Activated CD8-positive, alpha-beta memory T cell treated with anti-CD3 and anti-CD28 coated beads, Interleukin-2, amount 50 U/mL, for 4 hours (primary cell): ENCODE measurements at places on chromosomes 11 and 22.

DNA sequence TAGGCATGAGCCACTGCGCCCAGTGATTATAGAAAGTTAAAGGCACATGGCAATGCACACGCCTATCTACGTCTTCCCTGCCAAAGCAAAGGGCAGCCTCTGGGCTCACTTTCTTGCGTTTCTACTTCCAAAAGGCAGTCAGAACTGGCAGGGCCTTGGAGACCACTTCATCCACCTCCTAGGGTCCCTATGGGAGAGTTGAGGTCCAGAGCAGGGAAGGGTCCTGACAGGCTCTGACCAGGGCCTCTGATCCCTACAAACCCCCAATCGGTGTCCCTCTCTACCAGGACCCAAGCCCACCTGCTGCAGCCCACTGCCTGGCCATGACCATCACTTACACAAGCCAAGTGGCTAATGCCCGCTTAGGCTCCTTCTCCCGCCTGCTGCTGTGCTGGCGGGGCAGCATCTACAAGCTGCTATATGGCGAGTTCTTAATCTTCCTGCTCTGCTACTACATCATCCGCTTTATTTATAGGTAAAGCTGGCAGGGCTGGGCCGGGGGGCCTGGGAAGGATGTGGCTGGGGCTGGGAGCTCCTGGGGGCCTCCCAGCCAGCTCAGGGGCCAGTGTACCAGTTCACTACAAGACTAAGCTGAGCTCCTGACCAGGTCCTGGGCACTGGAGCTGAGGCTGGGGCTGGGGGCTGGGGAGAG lies 1.5 kb downstream of the BEST1 start:
- no peak for DNase-seq

DNA sequence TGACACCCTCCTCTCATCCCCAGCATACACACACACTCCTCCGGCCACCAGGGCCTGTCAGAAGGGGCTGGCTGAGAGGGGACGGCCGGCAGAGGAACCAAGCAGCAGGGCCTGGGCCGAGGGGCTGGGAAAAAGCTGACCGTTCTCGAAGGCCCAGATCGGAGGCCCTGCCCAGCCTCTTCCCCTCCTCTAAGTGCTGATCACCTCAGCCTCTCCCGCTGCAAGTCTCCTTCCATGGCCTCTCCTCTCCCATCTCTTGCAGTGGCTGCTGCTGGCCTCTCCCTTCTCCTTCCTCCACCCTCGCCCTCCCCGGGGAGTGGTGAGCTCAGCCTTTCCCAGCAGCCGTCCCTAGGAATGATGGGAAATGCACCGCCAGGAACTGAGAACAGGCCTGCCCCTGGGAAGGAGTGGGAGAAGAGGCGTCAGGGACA lies 39.6 kb downstream of the ARRB1 start:
- no peak for DNase-seq

DNA sequence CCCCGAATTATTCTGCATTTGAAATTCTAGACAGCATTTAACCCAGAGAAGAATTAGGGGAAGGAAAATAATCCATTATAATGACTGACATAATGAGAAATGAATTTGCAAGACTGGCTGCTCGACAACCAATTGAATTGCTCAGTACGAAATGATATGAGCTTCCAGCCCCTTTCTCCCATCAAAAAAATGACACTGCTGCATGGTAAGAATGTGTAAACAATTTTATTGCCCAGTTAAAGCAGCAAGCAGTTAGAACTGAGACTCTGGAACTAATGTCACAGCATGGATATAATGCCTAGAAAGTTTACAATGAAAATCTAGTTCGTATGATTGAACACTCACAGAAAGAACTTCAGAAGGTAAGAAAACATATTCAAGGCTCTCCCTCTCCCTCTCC lies 24.7 kb upstream of the PCF11 start:
- no peak for DNase-seq

- DNase-seq, result no peak
These were observed 24.4 kb downstream of the GRAP2 start for GRCh38 chr22:39925273-39925672.

DNA sequence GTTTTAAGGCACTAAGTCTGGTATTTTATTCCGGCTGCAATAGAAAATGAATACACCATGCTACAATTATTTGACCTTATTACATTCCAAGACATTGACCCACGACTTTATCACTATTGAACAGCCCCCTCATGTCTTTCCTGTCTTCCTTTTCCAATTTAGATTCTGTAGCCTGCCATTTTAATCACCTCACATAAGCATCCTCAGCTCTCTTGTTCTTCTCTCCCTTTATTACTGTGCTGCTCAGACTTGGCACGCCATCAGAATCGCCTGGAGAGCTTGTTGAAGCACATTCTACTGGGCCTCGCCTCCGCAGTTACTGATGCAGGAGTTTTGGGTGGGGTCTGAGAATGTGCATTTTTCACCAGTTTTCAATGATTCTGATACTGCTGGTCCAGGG lies 38.7 kb upstream of the SWAP70 start:
- no peak for DNase-seq

GRCh38 chr11:12958986-12959385 lies 50.1 kb upstream of the RASSF10 start:
- DNase-seq, result no peak

- DNase-seq, result no peak
These were observed 12.3 kb downstream of the KCNJ1 start for GRCh38 chr11:128854841-128855240.

DNA sequence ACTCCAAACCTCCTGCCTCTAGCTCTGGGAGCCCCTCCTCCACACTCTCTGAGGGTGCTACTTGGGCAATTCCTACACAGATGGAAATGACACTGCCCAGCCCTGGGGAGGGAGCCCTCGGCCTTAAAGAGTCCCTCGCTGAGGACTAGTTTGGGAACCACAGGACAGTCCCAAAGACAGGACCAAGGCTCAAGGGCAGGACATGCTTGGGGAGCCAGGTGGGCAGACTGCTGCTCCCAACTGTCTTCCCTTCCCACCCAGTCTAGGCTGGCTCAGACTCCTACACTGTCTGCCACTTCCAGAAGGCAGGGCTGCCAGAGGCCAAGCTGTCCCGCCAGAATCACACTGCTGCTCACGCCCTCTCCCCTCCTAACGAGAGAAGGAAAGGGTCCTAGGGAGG lies 9.8 kb downstream of the ARRB1 start:
- DNase-seq, result no peak

DNA sequence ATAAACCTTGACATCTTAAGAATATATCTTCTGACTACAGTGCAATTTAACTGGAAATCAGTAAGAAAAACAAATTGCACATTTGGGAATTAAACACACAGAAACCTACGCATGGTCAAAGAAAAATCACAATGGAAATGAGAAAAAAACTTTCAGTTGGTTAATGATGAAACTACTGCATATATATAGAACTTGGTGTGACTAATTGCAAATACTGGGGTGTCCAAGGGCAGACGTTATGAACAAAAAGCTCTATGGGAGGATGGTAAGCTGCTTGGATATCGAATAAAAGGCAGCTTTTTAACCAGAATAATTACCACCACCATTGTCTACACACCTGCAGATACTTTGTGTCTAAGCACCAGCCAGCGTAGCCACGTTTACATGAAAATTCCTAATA lies 791 bp downstream of the GDPD4 start:
- no peak for DNase-seq

GRCh38 chr11:68106165-68106940 lies 14.8 kb downstream of the CHKA start:
- DNase-seq, result no peak

- DNase-seq, result no peak
These were observed 236.5 kb downstream of the DDX10 start for GRCh38 chr11:108901359-108901758.

DNA sequence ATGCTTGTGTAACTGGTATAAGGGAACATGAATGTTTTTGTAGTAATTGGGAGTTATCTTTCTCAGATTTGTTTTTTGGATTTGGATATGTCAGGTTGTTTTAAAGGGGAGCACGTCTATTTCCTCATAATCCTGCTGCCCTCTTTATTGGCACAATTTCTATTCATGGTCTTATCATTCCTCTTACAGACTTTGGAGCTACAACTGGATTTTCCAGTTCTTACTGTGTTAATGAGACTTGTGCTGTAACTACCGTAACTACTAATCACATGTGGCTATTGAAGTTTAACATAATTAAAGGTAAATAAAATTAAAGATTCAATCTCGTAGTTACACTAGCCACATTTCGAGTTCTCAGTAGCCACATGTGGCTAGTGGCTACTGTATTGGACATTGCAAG lies 1.9 kb downstream of the FDX1 start:
- no peak for DNase-seq

DNA sequence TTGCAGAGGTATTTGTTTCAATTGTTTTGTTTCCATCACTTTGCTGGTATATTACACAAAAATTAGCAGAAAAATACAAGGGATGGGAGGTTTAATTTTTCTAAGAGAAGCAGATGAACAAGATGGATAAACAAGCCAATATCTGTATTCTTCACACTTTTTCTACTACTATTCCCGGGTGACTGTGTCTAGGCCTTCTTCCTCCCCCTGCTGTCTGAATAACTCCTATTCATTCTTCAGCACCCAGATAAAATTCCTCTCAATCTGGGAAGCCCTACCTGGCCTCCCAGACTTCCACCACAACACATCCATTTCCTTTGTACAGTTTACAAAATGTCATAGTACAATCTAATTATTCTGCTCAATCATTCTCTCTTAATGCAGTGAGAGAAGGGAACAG lies 666.6 kb upstream of the TENM4 start:
- no peak for DNase-seq

- DNase-seq, result no peak
These were observed 14.6 kb downstream of the PHLDA2 start for GRCh38 chr11:2914455-2915195.

- DNase-seq, result no peak
These were observed 378.8 kb downstream of the DCDC1 start for GRCh38 chr11:30990625-30991296.

DNA sequence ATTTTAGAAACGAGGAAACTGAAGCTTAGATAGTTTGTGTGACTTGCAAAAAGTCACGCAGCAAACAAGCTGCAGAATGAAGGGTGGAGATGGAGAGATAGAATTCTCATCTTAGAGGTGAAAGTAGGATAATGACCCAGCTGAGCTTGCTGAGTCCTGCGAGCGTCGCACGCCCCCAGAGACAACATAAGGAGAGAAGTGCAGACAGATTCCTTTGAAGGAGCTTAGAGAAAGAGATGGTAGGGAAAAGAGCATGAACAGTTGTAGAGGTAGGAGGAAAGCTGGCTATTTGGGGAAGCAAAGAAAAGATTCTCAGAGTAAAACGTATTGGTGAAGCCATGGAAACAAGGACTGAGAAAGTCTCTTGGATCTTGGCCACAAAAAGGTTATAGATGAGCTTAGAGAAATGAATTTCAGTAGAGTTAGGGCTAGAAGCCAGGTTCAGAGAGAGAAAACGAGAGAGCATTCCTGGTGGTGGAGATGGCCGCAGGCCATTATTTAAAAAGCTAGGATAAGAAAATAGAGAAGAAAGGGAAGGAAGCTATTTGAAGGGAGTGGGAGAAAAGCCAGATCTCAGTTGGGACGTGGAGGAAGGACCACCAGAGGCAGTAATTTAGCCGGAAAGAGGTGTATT lies 44.8 kb downstream of the FAM83F start:
- no peak for DNase-seq

GRCh38 chr22:39939830-39940229 lies 20.4 kb upstream of the TMA7B start:
- peak; percentile 62 for DNase-seq

DNA sequence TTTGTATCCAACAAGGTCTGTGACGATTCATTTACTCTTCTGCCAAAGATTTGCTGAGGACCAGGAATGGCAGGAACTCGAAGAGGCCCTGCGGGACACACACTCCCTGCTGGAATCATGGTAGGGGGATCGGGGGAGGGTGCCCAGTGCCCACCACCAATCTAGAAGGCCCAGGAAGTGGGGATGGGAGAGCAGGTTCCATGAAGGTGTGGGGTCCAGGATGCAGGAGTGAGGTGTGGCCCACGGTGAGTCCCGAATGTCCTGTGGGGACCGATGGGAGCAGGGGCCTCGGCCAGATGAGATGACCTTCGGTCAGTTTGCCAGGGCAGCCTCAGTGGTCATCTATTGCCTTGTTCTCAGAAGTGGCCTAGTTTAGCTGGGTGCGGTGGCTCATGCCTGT lies 492.7 kb downstream of the BRD1 start:
- no peak for DNase-seq

- DNase-seq, result no peak
These were observed 35.2 kb upstream of the CSNK1E start for GRCh38 chr22:38352436-38352835.

DNA sequence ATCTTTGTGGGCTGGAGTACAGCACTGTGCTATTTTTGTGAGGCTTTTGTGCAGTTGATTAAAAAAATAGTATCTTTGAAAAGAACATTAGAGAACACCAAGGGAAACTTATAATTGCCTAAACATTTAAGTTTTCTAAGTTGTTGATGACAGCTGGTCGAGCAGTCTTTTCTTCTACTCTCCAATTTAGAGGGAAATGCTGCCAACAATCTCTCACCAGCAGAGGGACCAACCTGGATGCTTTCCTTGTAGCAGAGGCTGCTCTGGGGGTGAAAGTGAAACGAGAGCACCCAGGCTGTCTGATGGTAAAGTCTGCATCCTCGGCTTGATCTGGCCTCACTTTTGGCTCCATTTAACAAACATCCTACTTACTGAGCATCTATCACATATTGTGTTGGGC lies 1286.5 kb upstream of the TENM4 start:
- no peak for DNase-seq

- no peak for DNase-seq
These were observed 48.3 kb downstream of the LIF start for GRCh38 chr22:30198152-30198825.

DNA sequence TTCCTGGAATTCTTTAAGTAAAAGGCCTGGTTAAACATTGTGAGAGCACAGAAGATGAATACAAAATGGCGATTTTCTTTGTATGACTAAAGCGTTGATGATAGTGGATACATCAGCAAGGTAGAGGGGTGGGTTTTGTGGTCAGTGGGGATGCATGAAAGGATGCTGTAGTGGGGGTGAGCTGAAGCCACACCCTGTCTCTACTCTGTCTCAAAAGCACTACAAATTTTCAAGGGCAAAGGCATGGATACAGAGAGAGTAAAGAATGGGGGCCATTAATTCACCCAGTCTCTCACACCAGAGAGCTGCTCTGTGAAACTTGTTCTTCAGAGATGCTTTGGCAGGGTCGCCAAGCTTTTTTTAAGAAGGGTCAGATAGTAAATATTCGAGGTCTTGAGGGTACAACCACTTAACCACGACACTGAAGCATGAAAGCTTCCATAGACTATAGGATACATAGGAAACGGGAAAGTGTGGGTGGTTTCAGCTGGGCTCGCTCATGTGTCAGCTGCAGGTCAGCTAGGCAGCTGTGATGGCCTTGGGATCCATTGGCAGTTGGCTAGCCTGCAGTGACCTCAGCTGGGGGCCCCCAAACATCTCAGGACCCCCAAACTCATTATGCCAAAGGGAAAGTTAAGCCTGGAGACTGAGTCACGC lies 8.3 kb downstream of the TMEM138 start:
- no peak for DNase-seq

GRCh38 chr22:38426628-38427027 lies 28.4 kb downstream of the KCNJ4 start:
- DNase-seq, result no peak
